ENCODE measurements at places on chromosomes 3 and 15. TPM values are rescaled to one million over a fixed set of nuclear protein-coding genes. Genes with fewer than 3 reads are reported as not detected.

C3orf22 gene
- total RNA-seq, result not detected

CSNK1G1 gene
- 9.5 TPM for total RNA-seq

- no peak for DNase-seq
Measured at GRCh38 chr15:34815836-34816235, 20.5 kb upstream of the ACTC1 start.

- DNase-seq, result no peak
Measured at GRCh38 chr15:62676891-62677290, 365.7 kb upstream of the TPM1 start.

DNA sequence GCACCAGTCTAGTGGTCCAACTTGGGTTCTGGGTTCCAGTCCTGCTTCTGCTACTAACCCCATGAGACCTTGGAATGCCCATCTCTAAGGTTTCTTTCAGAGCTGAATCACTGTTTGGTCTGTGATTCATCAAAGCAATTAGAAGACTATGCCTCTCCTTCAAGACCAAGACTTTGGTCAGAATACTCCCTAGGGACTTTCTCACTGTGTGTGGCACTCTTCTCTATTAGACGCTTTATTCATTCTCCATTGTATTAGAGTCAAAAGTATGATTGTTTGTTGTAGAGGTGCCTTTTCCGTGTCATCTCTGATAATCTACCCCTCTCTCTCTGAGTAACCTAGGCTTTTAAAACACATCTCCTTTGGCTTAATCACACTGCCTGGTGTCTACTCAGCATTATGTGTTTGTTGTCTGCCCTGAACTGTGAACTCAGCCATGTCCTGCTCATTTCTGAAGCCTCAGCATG, 90.5 kb downstream of the LPP start:
- DNase-seq, result no peak

C2CD4A gene
- total RNA-seq, result not detected

DNA sequence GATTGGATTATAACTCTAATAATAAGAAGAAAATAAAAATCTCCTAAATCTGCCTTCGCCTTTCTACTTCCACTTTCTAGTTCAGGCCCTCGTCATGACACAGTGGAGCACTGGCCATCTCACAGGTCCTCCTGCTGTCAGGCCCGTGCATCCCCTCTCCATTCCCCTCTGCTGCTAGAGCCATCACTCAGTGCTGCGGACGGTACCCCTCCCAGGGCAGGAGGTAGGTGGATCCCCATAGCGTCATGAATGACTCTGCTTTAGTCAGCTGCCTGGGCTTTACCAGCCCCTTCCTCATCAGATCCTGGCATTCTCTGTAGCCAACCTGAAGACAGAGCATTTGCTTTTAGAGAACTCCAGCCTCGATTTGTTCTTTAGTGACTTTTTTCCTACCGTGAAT, 12.0 kb upstream of the PPP1R2 start:
- no peak for DNase-seq
